T-cell (primary cell): ENCODE measurements at places on chromosomes 13 and 19.

GRCh38 chr19:45574526-45574925 is 10.1 kb downstream of the OPA3 start:
- no peak overlapping the region for H3K27ac ChIP-seq
- peaks cover 5% of the 10 kb centered on the region for H3K4me1 ChIP-seq
- H3K36me3 ChIP-seq = peaks cover 3% of the 10 kb centered on the region
- H3K27me3 ChIP-seq = no peaks in the 10 kb centered on the region

DNA sequence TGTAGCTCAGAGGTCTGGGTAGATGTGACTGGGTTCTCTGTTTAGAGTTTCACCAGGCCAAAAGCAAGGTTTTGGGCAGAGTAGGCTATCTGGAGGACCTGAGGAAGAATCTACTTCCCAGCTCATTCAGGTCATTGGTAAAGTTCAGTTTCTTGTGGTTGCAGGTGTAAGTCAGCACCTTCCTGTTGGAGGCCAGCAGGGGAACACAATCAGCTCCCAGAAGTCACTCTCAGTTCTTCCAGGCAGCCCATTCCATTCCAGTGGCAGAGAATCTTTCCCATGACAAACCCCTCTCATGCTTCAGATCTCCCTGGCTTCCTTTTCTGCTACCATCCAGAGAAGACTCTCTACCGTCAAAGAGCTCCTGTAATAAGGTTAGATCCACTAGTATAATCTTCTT is 176.2 kb upstream of the UFM1 start:
- H3K27ac ChIP-seq = no peak overlapping the region
- no peaks in the 10 kb centered on the region for H3K4me1 ChIP-seq
- H3K27me3 ChIP-seq = no peaks in the 10 kb centered on the region

GRCh38 chr19:6706633-6706958 is 13.9 kb downstream of the C3 start:
- H3K36me3 ChIP-seq = no peaks in the 10 kb centered on the region
- no peak overlapping the region for H3K4me3 ChIP-seq
- no peak overlapping the region for H3K27ac ChIP-seq
- no peaks in the 10 kb centered on the region for H3K4me1 ChIP-seq
- H3K27me3 ChIP-seq = peaks cover 55% of the 10 kb centered on the region

DNA sequence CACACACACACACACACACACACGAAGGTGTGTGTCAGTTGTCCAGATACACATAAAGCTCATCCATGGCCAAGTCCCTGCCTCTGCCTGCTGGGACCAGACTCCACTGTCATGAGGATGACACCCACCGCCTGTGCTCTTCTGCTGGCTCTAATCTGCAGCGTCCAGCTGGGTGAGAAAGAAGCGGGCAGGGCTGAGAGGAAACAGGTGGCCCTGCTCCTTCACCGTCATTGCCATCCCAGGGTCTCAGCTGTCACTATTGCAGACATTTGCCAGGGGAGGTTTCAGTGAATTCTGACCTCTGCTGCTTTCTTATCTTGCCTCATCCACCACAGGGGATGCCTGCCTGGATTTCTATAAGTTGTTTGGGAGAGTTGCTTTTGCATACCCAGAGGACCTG is 31.4 kb downstream of the SCGB2B2 start:
- H3K36me3 ChIP-seq = no peaks in the 10 kb centered on the region
- no peak overlapping the region for H3K4me3 ChIP-seq
- no peaks in the 10 kb centered on the region for H3K4me1 ChIP-seq
- DNase-seq = no peak
- no peaks in the 10 kb centered on the region for H3K27me3 ChIP-seq

DNA sequence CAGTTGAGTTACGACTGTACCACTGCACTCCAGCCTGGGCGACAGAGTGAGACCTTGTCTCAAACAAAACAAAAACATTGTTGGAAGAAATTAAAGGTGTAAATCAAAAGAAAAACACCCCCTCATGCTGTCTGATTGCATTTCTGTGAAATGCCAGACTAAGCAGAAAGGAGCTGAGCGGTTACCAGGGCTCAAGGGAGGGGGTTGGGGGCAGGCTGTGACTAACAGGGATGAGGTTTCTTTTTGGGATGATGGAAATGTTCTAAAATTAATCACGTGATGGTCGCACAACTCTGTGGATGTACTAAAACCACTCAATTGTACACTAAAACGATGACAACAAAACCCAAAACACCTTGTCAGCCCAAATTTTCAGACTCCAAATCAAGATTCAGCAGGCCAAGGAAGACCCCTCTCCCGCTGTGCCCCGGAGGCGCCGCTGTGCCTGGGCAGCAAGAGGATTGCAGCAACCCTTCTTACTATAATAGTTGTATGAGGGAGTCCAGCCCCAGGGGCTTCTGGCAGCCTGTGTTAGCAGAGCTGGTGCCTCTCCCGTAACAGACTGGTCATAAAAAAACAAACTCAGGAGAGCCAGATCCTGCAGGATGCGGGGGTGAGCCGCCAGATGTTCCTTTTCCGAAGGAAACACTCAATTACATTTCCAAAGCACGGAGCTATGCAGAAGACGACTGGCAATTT is 20.9 kb downstream of the CAPS start:
- no peak overlapping the region for H3K4me3 ChIP-seq
- no peak overlapping the region for H3K27ac ChIP-seq
- H3K4me1 ChIP-seq = no peaks in the 10 kb centered on the region
- H3K27me3 ChIP-seq = no peaks in the 10 kb centered on the region

- H3K27me3 ChIP-seq = no peaks in the 10 kb centered on the region
Observed at GRCh38 chr13:23367907-23368306, 65.6 kb downstream of the SACS start.

DNA sequence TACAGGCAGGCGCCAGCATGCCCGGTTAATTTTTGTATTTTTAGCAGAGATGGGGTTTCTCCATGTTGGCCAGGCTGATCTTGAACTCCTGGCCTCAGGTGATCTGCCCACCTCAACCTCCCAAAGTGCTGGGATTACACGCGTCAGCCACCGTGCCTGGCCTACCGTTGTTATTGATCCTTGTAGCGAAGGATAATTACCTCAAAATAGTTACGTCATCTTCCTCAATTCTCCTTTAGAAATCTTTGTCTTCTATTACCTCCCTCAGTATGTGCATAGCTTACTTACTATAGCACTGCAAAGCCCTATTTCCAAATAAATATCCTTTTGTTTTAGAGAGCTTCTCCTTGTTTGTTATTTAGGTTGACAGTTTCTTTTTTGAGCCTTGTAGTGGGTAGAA is 9.4 kb upstream of the TLE6 start:
- H3K4me1 ChIP-seq = peaks cover 3% of the 10 kb centered on the region
- H3K4me3 ChIP-seq = no peak overlapping the region
- H3K27ac ChIP-seq = no peak overlapping the region
- H3K27me3 ChIP-seq = peaks cover 4% of the 10 kb centered on the region
- no peak for DNase-seq

- no peak overlapping the region for H3K27ac ChIP-seq
- peaks cover 23% of the 10 kb centered on the region for H3K36me3 ChIP-seq
- no peak overlapping the region for H3K4me3 ChIP-seq
- H3K4me1 ChIP-seq = peaks cover 24% of the 10 kb centered on the region
- peaks cover 2% of the 10 kb centered on the region for H3K27me3 ChIP-seq
Observed at GRCh38 chr19:13781547-13781946, 7.3 kb downstream of the C19orf53 start.

GRCh38 chr13:31437975-31438374 is 238.2 kb downstream of the B3GLCT start:
- H3K4me1 ChIP-seq = no peaks in the 10 kb centered on the region
- H3K36me3 ChIP-seq = no peaks in the 10 kb centered on the region
- no peak overlapping the region for H3K27ac ChIP-seq
- no peak for DNase-seq

DNA sequence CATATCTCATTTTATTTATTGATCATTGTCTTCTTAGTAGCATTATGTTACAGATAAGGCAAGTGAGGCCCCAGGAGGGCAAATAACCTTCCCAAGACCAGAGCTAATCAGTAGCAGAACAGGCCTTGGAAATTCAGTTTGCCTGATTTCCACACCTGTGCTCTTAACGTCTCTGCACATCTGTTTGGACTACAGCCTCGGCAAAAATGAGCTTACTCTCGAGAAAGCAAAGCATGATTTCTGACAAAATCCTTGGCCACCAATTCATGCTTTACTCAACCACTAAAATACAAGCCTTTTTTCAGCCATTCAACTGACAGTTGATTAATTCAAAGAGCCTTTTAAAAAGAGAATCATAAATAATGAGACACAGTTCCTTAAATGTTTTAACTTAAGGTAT is 309.3 kb upstream of the HTR2A start:
- no peaks in the 10 kb centered on the region for H3K27me3 ChIP-seq
- no peaks in the 10 kb centered on the region for H3K4me1 ChIP-seq
- no peak overlapping the region for H3K27ac ChIP-seq
- no peak for DNase-seq
- H3K4me3 ChIP-seq = no peak overlapping the region

- no peaks in the 10 kb centered on the region for H3K27me3 ChIP-seq
- H3K4me1 ChIP-seq = no peaks in the 10 kb centered on the region
- H3K4me3 ChIP-seq = no peak overlapping the region
- no peaks in the 10 kb centered on the region for H3K36me3 ChIP-seq
- no peak overlapping the region for H3K27ac ChIP-seq
Observed at GRCh38 chr13:29497137-29497654, 98.3 kb downstream of the SLC7A1 start.

GRCh38 chr13:110327051-110327721 is 20.1 kb downstream of the COL4A2 start:
- H3K36me3 ChIP-seq = no peaks in the 10 kb centered on the region
- no peak for DNase-seq
- no peaks in the 10 kb centered on the region for H3K27me3 ChIP-seq
- H3K4me1 ChIP-seq = no peaks in the 10 kb centered on the region

GRCh38 chr19:16564842-16565241 is 7.4 kb downstream of the SLC35E1 start:
- H3K4me3 ChIP-seq = no peak overlapping the region
- H3K27me3 ChIP-seq = no peaks in the 10 kb centered on the region
- peaks cover 43% of the 10 kb centered on the region for H3K4me1 ChIP-seq
- H3K36me3 ChIP-seq = peaks cover 47% of the 10 kb centered on the region
- DNase-seq = no peak

GRCh38 chr13:44713788-44714469 is 137.8 kb upstream of the TSC22D1 start:
- no peaks in the 10 kb centered on the region for H3K36me3 ChIP-seq
- no peaks in the 10 kb centered on the region for H3K4me1 ChIP-seq
- DNase-seq = no peak
- H3K4me3 ChIP-seq = no peak overlapping the region
- no peak overlapping the region for H3K27ac ChIP-seq

DNA sequence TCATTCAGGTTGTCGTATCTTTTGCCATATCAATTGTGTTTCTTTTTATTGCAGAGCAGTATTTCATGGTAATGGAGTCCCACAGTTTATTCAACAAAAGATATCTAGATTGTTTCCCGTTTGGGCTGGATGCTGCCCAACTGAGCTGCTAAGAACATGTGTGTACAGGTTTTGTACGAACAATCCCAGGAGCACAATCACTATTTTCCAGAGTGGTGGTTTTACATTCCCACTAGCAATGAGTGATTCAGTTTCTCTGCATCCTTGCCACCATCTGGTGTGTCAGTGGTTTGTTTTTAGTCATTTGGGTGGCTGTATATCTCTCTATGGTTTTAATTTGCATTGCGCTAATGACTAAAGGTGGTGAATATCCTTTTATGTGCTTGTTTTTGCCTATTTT is 52.7 kb upstream of the ZDHHC20 start:
- DNase-seq = no peak
- H3K27me3 ChIP-seq = no peaks in the 10 kb centered on the region
- no peak overlapping the region for H3K27ac ChIP-seq
- no peak overlapping the region for H3K4me3 ChIP-seq
- H3K4me1 ChIP-seq = no peaks in the 10 kb centered on the region
- H3K36me3 ChIP-seq = peaks cover 37% of the 10 kb centered on the region

DNA sequence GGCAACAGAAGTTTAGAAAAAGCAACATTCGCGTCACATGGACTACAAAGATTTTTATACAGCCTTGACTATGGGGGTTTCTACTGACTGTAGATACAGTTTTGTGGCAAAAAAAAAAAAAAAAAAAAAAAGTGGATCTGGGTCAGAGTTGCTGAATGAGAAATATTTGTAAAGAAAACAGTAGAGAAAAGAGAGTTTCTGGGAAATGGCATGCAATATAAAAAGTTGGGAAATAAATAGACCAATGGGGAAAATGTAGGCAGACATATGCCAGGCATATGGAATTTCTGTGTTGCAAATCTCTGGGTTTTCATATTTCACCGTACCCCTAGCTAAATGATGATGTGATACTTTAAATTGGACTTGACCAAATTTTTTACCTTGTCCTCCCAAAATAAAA is 315.3 kb downstream of the EFNB2 start:
- no peaks in the 10 kb centered on the region for H3K27me3 ChIP-seq
- no peak overlapping the region for H3K27ac ChIP-seq
- no peaks in the 10 kb centered on the region for H3K36me3 ChIP-seq
- DNase-seq = no peak
- no peak overlapping the region for H3K4me3 ChIP-seq

- DNase-seq = no peak
- H3K27ac ChIP-seq = no peak overlapping the region
- H3K4me3 ChIP-seq = no peak overlapping the region
- H3K36me3 ChIP-seq = no peaks in the 10 kb centered on the region
- H3K27me3 ChIP-seq = no peaks in the 10 kb centered on the region
Observed at GRCh38 chr13:105414639-105415038, 1120.8 kb downstream of the EFNB2 start.

- H3K27ac ChIP-seq = no peak overlapping the region
- no peaks in the 10 kb centered on the region for H3K36me3 ChIP-seq
- no peaks in the 10 kb centered on the region for H3K27me3 ChIP-seq
- H3K4me1 ChIP-seq = no peaks in the 10 kb centered on the region
Observed at GRCh38 chr13:36453516-36453915, 21.2 kb downstream of the CCNA1 start.

DNA sequence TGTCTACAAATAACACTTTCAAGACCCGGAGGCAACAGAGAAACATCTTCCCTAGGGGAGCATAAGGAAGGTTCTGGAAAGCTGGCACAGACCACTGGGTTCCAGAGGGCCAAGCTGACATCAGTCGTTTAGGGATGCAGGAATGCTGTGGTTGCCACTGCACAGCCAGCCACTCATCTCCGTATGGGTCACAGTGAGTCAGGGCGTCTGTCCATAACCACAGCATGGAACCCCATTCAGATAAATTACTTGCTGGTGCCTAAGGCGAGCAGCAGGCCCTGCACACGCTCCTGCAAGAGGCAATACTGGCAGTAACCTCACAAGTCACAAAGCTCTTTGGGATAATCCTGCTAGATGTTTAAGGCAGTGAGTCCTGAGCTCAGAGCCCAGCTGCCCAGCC is 140.9 kb upstream of the UBL3 start:
- no peaks in the 10 kb centered on the region for H3K4me1 ChIP-seq
- no peak overlapping the region for H3K4me3 ChIP-seq
- H3K27ac ChIP-seq = no peak overlapping the region
- no peaks in the 10 kb centered on the region for H3K36me3 ChIP-seq

DNA sequence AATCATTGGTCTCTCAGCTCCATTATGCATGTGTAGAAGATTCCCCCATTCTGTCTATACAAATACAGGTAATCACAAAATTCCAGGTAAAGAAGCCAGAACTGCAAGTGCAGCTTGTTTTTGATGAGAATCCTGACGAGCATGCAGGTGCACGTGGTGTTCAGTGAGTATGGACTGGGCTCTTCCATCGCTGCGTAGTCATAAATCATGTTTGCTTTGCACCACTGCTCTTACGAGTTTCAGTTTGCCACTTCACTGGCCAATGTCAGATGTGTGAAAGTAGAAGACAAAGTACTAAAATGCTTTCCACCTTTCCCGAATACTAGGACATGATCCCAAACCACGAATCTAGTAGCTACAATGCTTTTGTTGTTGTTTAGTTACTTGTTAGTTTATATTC is 390.7 kb downstream of the LIG4 start:
- no peaks in the 10 kb centered on the region for H3K4me1 ChIP-seq
- no peak overlapping the region for H3K27ac ChIP-seq
- DNase-seq = no peak
- H3K36me3 ChIP-seq = no peaks in the 10 kb centered on the region
- no peaks in the 10 kb centered on the region for H3K27me3 ChIP-seq
